Tibial artery (tissue), 4 donors: ENCODE measurements at places on chromosomes 4 and X.

DNA sequence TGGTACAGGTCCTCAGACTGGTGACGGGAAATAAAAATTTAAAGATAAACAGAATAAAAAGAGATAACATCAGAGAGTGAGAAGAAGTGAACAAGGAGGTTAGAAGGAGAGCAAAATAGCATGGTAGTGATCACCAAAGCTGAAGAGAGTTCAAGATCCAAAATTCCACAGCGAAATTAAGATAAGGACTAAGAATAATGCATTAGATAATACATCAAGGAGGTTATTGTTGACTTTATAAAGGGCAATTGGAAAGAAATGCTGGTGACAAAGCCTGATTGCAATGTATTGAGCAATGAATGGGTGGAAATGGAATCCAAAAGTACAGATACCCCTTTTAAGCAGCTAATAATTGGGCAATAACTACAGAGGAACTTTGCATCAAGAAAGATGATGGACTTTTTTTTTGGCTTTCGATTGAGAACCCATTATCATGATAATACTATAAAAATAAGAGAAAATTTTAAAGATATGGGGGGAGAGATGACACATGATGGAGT, 101.6 kb upstream of the MAP9 start:
- no peak for DNase-seq
- H3K4me1 ChIP-seq = peaks cover 17% of the 10 kb centered on the region
- H3K27me3 ChIP-seq = no peaks in the 10 kb centered on the region
- H3K36me3 ChIP-seq = no peaks in the 10 kb centered on the region

GRCh38 chrX:39779952-39780783, 317.6 kb downstream of the BCOR start:
- no peak for DNase-seq
- H3K27ac ChIP-seq = no peak overlapping the region
- H3K4me1 ChIP-seq = peaks cover 16% of the 10 kb centered on the region
- H3K4me3 ChIP-seq = no peak overlapping the region
- H3K27me3 ChIP-seq = no peaks in the 10 kb centered on the region

DNA sequence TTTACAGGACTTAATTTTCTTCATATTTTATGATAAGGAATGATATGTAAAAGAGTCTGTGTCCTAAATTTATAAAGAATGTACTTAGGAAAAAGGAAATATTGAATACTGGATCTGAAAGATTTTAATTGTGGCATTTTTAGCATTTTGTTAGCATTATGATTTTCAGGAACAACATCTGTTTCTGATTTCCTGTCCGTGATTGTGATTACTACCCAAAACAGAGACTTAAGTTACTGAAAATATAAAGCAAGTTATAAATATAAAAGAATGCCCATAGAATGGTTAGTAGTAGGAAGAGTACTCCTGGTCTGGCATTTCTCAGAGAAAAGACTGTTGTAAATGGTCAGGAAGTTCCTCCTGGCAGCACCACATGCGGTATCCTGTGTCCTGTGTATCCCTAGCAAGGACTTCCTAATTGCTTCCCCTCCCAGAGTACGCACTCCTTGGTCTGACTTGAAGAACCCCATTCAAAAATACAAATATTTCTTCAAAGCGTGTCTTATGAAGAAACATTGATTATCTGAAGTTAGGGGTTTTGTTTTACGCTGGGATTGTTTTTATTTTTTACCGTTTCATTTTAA, 88.9 kb downstream of the RS1 start:
- no peak overlapping the region for H3K27ac ChIP-seq
- no peaks in the 10 kb centered on the region for H3K27me3 ChIP-seq
- H3K4me3 ChIP-seq = no peak overlapping the region

GRCh38 chr4:81808011-81808672, 336.4 kb upstream of the RASGEF1B start:
- no peaks in the 10 kb centered on the region for H3K27me3 ChIP-seq
- no peaks in the 10 kb centered on the region for H3K36me3 ChIP-seq
- no peak for DNase-seq
- H3K4me3 ChIP-seq = no peak overlapping the region
- no peaks in the 10 kb centered on the region for H3K4me1 ChIP-seq
- H3K27ac ChIP-seq = no peak overlapping the region

GRCh38 chrX:118963159-118963558, 11.3 kb upstream of the LONRF3 start:
- no peak overlapping the region for H3K4me3 ChIP-seq
- no peak for DNase-seq
- no peaks in the 10 kb centered on the region for H3K36me3 ChIP-seq
- H3K27me3 ChIP-seq = no peaks in the 10 kb centered on the region

- no peaks in the 10 kb centered on the region for H3K27me3 ChIP-seq
- no peaks in the 10 kb centered on the region for H3K36me3 ChIP-seq
- H3K27ac ChIP-seq = no peak overlapping the region
Observed at GRCh38 chr4:2762048-2762447, 5.9 kb upstream of the TNIP2 start.

DNA sequence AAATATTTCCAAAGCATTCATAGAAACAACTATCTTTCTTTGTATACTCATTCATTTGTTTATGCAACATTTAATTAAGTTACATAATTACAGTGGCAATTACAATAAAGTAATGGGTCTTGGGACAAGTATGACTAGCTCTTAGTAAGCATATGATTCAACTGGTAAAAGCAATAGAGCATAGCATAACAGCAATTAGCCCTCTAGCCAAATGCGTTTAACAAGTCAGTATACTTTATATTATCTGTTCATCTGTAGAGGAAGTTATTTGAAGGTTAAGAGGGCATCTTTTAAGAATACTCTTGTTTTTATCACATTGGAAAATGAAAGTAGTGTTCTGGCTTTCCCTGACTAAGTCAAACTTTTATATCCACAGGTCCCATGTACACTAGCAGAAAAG, 198.1 kb upstream of the UGT8 start:
- no peaks in the 10 kb centered on the region for H3K27me3 ChIP-seq
- H3K4me1 ChIP-seq = no peaks in the 10 kb centered on the region
- no peak for DNase-seq
- no peaks in the 10 kb centered on the region for H3K36me3 ChIP-seq

GRCh38 chr4:110597582-110597981, 25.3 kb downstream of the PITX2 start:
- H3K36me3 ChIP-seq = no peaks in the 10 kb centered on the region
- no peak overlapping the region for H3K27ac ChIP-seq
- no peak overlapping the region for H3K4me3 ChIP-seq
- DNase-seq = no peak
- H3K27me3 ChIP-seq = no peaks in the 10 kb centered on the region
- H3K4me1 ChIP-seq = no peaks in the 10 kb centered on the region

- no peak overlapping the region for H3K4me3 ChIP-seq
- no peak overlapping the region for H3K27ac ChIP-seq
- H3K36me3 ChIP-seq = peaks cover 6% of the 10 kb centered on the region
- H3K4me1 ChIP-seq = no peaks in the 10 kb centered on the region
Observed at GRCh38 chrX:119552508-119552907, 12.7 kb downstream of the STEEP1 start.

DNA sequence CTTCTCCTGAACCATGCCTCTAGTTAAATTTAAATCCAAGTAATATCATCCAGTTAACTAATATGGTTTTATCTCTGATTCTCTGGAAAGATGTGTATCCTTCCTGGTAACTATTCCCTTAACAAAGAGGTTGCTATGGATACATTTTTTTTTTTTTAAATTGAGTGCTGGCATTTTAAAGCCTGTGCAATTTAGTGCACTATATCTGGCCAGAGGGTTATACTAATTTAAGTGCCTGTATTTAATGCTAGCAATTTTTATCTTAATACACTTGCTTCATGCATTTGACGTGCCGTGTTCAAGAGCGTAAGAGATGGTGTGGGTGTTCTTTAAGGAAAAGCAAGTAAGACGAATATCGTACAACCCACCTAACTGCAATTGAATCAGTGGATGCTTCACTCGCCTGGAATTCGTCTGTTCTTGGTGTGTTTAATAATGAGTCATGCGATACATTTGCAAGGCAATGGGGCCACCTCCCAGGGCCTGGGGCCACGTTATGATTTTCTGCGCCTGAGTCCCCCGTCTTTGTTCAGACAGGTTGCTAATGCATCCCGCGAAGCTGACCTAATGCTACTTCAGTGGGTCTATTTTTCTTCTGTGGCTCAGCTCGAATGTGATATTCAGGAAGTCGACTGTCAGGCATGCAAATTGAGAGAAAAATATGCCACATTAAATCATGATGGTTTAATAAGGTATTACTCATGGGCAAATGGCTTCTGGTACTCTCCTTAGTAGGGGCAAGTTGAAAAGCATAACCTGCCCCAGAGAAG, 14.2 kb upstream of the MID1 start:
- H3K4me3 ChIP-seq = no peak overlapping the region
- no peak for DNase-seq
- no peaks in the 10 kb centered on the region for H3K27me3 ChIP-seq

GRCh38 chrX:27186671-27187070, 276.5 kb downstream of the PPP4R3C start:
- H3K27ac ChIP-seq = no peak overlapping the region
- no peak overlapping the region for H3K4me3 ChIP-seq

DNA sequence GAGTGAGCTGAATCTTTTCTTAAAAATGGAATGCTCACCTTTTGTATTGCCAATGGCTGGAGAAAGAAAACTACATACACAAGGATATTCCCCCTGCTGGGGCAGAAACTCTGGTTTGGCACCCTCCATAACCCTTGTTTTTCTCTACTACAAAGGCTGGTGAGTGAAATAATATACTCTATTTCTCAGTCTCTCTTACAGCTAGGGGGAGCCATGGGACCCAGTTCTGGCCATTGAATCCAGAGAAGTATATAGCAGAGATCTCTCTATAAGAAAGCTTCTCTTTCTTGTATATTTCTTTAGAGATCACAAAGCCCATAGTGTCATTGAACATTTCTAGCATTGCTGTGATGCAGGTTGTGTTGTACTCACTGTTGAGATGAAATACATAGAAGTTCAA, 49.8 kb downstream of the SMPX start:
- DNase-seq = no peak
- H3K36me3 ChIP-seq = no peaks in the 10 kb centered on the region
- H3K27me3 ChIP-seq = no peaks in the 10 kb centered on the region
- no peak overlapping the region for H3K4me3 ChIP-seq

GRCh38 chr4:17356926-17357325, 155.0 kb downstream of the QDPR start:
- DNase-seq = no peak
- H3K27ac ChIP-seq = no peak overlapping the region
- H3K27me3 ChIP-seq = no peaks in the 10 kb centered on the region
- H3K36me3 ChIP-seq = no peaks in the 10 kb centered on the region
- no peaks in the 10 kb centered on the region for H3K4me1 ChIP-seq

DNA sequence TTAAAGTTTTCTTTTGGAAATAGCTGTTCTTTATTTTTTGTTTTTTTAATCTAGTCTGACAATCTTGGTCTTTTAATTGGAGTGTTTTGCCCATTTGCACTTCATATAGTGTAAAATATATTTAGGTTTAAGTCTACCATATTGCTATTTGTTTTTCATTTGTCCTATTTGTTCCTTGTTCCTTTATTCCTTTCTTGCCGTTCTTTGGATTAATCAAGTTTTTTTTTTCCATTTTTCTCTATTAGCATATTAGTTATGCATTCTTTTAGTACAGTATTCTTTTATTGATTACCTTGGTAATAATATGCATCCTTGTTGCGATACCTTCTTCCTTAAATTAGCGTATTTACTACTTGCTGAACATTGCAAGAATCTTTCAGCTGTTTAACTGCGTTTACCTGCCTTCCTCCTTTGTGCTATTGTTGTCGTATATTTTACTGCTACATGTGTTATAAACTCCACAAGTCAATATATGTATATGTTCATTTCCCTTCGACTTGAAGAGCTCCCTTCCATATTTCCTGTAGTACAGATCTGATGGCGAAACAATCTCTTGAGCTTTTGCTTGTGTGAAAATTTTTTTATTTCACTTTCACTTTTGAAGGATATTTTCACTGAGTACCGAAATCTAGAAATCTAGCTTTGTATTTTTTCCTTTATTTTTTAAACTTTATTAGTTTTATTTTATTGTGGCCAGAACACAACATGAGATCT, 23.9 kb upstream of the RNF212 start:
- H3K4me3 ChIP-seq = no peak overlapping the region
- H3K4me1 ChIP-seq = no peaks in the 10 kb centered on the region
- DNase-seq = no peak
- H3K27me3 ChIP-seq = no peaks in the 10 kb centered on the region
- H3K27ac ChIP-seq = no peak overlapping the region
- no peaks in the 10 kb centered on the region for H3K36me3 ChIP-seq

- no peak for DNase-seq
- H3K27ac ChIP-seq = no peak overlapping the region
- no peaks in the 10 kb centered on the region for H3K36me3 ChIP-seq
- no peaks in the 10 kb centered on the region for H3K4me1 ChIP-seq
- H3K27me3 ChIP-seq = no peaks in the 10 kb centered on the region
Observed at GRCh38 chr4:112808001-112808400, 171.1 kb downstream of the LARP7 start.

DNA sequence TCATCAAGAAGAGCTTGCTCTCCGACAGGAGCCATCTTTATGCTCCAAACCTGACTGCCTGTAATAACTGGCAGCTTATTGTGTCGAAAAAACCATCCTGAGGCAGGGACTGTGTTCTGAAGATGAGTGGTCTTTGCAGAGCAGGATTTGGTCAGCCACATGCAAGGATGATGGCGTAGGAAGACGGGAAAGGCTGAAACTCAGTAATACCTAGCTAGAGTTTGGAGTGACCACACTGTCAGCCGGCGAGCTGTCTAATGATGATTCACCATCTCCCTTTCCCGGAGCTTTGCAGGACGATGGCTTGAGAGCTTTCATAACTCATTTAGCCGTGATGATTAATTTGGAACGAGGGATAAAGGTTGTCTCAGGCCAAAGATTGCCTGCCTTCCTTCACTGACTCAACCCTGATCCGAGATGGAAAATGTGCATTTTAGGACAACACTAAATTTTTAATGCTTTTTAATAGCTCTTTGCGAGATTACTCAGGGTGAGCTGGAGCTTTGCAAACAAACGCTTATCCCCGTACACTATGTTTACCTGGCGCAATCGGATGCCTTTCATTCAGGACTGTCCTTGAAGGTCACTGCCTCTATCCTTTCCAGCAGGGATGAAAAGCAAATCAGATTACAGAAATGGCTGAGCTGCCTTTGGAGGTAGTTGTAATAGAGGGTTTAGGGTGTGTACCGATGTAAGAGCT, 288.5 kb downstream of the ASMT start:
- no peak for DNase-seq
- no peak overlapping the region for H3K4me3 ChIP-seq
- no peaks in the 10 kb centered on the region for H3K4me1 ChIP-seq
- H3K27me3 ChIP-seq = no peaks in the 10 kb centered on the region
- H3K36me3 ChIP-seq = no peaks in the 10 kb centered on the region

DNA sequence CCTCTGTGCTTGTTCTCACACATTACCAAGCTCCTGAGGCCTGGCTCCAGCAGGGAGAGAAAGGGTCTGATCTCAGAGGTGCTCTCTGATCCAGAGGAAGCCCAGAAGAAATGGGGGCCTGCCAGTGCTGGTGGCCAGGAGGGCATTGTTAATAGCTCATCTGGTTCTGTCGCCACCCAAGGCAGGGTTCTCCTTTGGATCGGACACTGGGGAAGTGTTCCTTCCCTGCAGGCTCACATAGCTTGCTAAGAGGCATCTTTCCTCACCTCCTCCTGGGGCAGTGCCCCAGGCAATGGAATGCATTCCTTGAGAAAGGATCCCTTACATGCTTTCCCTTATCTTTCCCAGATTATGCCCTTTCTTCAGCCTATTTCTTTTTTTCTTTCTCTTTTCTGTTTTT, 53.8 kb downstream of the RBM47 start:
- H3K4me1 ChIP-seq = peaks cover 9% of the 10 kb centered on the region
- no peak for DNase-seq
- no peaks in the 10 kb centered on the region for H3K27me3 ChIP-seq
- no peaks in the 10 kb centered on the region for H3K36me3 ChIP-seq

GRCh38 chr4:76280488-76281441, 25.8 kb upstream of the STBD1 start:
- no peak overlapping the region for H3K27ac ChIP-seq
- no peaks in the 10 kb centered on the region for H3K27me3 ChIP-seq
- H3K36me3 ChIP-seq = no peaks in the 10 kb centered on the region
- no peaks in the 10 kb centered on the region for H3K4me1 ChIP-seq
